ENCODE measurements at places on chromosomes 7 and 10.

DNA sequence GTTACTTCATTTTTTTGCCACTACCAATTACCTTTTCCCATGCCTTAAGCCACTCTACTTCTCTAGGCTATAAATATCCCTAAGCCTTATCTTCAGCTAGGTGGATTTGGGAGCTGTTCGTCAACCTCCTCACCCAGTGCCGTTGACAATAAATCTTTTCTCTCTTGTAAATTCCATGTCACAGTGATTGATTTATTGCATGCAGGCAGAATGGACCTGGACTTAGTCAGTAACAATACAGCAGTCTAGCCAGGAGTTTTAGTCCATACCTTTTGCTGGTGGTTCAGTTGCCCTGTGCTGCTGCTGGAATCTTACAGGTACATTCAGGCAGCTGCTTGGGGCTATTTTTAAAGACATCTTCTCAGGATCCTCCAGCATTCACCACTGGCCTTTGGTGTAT, 350.5 kb upstream of the NRG3 start:
- DNase-seq: no peak

DNA sequence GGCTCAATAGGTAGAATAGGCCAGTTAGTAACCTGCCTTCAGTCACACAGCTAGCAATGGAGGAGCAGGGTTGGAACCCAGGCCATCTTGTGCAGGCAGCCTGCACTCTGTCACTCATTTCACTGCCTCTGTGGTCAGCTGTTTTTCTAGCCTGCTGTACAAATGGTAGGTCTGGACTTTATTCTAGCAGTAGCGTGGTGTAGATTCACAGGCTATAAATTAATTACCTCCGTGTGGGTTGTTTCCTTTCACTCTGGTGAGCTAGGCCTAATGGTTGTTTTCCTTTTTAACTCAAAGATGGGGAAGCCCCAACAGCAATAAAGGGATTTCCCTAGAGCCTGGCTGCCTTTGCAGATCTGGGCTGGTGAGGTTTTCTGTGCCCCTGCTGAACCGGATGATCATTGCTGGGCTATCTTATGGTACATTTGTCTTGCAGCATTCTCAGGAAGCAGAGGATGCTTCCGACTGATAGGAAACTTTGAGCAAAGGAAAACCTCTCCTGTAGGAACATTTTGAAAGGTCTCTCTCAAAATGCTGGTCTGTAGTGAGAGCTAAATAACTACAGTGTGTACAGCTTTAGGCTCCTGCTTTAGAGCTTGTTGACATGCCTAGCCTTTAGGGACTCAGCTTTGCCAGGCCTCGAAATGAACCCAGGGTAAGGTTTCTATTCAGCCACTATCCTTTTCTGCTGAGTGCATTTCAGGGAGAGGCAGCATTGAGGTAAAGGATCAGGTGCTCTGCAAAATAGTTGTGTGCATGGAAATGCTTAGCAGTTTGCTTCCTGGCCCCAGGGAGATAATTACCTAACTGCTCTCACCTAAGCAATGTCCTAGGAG, 157.4 kb downstream of the ST7 start:
- DNase-seq: no peak

GRCh38 chr7:36037121-36037662, 115.9 kb upstream of the EEPD1 start:
- DNase-seq: peak; percentile 88

DNA sequence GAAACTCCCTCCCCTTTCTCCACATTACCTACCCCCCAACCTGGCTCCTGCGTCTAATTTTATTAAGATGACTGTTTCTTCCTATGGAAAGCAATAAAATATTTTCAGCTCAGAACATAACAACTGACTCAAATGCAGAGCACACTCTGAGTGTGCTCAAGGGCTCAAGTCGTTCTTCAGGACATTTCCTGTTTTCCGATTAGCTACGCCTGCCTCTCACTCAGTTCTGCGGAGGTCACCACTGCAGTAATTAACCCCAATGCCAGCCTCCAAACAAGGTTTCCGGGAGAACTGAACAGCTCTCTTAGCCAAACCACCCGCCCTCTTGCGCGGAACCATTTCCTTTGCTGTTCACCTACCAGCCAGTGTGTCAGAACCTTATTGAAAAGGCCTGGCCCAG, 19.3 kb downstream of the MYOF start:
- peak; percentile 86 for DNase-seq

DNA sequence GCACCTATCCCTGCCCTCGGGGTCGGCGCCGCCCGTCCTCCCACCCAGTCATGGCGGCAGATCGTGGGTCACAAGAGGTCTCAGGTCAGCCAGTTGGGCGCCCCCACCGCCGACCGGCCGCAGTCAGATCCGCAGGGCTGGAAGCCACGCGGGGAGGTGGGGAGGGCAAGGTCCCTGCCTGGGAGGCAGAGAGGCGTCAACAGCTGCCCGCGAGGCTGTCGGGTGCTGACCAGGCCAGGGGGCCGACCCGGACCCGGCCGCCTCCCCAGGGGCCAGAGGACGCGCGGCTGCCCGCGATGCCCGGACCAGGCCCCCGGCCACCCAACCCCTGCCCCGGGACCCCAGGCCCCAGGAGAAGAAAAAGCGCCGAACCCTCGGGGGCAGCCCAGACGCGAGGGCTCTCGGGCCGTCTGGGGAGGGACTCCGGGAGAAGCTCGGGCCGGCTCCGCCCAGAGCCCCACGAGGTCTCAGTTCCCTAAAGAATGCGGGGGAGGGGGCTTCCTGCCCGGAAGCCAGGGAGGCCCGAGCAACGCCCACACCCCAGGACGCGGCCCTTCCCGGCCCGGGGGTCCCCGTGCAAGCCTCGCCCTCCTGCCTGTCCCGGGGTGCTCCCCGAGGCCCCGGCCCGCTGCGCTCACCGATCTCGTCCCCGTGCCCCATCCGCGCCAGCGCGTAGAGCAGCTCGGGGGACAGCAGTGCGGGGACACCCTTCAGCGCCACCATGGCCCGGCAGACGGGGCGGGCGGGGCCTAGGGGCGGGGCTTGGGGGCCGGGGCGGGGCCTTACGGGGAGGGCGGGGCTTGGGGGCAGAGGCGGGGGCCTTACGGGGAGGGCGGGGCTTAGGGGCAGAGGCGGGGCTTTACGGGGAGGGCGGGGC, at the start of gene FUOM:
Gene FUOM (minus strand): TSS at position 735 of the 877 bp plus-strand sequence. CDS start 12 bp downstream, at position 723.
- DNase-seq: peak; percentile 72

DNA sequence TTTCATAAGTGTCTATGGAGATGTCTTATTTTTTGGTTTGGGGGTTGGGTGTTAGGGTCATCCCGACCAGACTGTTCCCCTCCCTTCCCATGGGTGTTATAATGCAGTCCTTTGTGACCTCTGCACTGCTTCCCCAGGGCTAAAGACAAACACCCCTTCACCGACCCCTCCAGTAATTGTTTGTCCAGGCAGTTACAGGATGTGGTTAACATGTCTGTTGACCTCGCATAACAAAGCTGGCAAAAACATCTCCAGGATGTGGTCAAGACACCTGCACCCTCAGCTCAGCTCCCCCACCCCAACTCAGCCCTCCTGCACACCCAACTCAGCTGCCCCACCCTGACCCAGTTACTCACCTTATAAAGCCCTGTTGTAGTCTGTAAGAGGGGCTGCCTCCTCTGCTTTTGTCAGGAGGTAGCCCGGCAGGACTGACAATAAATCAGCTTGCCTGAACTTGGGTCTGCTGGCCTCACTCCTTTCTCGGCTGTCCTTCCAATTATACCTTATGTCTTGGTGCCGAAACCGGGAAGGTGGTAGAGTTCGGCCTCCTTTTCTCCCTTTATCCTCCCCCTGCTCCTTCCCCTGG, 102.2 kb downstream of the ZNF92 start:
- no peak for DNase-seq

GRCh38 chr7:142469696-142470543, 212.1 kb upstream of the PRSS58 start:
- DNase-seq: no peak

- no peak for DNase-seq
Measured at GRCh38 chr7:72286519-72286918, 125.6 kb downstream of the CALN1 start.

GRCh38 chr10:91520661-91521060, 110.5 kb downstream of the HECTD2 start:
- no peak for DNase-seq

DNA sequence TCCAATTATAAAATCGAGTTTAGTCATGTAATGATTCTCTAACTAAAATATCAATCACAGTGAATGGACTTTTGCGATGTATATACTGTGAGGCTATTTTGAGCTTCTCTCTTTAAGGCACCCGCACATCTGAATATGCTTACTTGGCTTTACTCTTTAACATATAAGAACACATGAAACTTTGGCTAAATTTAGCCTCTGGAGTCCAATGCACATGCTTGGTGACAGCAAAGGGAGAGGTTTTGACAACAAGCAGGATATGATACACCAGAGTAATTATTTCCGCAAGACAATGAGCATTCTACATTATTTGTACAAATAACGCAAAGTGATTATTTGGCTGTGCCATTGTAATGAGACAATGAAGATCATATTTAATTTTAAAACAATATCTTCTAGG, 72.4 kb downstream of the ARID5B start:
- peak; percentile 51 for DNase-seq

DNA sequence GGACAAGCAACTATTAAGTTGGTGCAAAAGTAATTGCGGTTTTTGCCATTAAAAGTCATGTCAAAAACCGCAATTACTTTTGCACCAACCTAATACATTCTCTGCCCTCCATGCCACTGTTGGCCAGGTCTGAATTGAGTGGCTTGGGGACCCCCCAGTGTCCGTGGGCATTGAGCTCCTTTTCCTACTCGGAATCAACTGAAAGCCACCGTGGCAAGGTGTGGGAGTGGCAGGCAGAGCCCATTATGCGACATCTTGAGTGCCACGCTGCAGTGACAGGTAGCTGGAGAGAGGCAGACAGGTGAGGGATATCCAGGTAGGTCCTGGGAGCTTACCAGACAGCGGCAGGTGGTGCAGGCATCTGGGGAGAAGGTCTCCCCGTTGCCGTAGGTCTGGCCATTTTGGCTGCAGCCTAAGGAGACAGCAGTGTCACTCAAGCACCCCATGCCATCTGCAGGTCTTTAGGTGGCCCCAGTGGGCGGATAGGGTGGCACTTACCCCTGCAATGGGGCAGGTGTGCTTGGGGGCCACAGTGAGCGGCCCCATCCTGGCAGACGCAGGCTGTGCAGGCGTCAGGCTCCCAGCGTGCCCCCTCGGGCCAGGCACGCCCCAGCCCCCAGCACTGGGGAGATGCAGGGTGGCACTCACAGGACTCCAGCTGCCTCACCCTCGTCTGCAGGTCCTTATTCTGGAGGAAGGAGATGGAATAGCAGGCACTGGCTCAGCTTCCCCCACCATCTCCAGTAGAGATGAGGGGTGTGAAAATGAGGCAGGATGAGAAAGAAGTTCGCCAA, 3.5 kb downstream of the KCP start:
- no peak for DNase-seq

Data from fibroblast of skin of right biceps (primary cell).